ENCODE measurements at places on chromosomes 3 and 15.

DNA sequence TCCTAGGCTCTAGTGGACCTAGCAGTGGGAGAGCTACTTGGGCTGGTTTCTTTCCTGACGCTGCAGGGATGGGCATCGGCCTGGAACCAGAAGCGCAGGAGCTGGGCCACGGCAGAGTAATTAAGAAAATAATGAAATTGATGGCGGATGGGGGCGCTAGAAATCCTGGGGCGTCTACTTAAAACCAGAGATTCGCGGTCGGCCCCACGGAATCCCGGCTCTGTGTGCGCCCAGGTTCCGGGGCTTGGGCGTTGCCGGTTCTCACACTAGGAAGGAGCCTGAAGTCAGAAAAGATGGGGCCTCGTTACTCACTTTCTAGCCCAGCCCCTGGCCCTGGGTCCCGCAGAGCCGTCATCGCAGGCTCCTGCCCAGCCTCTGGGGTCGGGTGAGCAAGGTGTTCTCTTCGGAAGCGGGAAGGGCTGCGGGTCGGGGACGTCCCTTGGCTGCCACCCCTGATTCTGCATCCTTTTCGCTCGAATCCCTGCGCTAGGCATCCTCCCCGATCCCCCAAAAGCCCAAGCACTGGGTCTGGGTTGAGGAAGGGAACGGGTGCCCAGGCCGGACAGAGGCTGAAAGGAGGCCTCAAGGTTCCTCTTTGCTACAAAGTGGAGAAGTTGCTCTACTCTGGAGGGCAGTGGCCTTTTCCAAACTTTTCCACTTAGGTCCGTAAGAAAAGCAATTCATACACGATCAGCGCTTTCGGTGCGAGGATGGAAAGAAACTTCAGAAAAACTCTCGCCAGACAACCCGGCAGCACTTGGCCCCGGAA, 6.1 kb downstream of the SOX14 start:
- no peak for DNase-seq

DNA sequence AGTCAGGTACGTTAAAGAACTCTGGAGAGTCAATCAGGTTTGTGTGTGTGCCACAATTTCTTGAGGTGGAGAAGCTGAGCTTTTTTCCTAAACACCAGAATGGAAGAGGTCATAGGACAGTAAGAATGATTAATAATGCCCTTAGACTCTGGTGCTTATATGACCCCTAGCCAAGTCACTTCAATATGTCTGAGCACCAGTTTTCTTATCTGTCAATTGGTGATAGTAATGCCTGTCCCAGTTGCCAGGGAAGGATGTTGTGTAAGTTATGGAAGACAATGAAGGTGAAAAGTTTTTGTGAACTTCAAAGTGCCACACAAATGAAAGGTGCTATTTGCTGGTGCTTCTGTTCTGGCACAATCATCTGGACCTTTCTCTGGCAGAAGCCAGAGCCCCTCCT, 22.2 kb upstream of the DLG1 start:
- DNase-seq, result no peak

GRCh38 chr3:129708328-129708861, 101.9 kb upstream of the PLXND1 start:
- no peak for DNase-seq

DNA sequence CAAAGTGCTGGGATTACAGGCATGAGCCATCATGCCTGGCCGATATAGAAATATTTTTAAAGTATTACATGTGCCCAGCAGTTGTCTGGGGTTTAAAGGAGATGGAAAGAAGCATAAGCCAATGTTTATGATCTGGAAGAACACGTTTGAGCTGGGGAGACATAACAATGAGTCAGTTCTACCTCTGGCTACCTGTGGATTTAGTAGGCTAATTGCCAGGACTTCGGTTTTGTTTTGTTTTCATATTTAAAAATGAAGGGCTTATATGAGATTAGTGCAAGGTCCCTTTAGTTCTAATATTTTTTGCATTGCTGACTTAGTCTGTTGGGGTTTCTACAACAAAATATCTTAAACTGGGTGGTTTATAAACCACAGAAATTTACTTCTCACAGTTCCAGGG, 22.9 kb upstream of the TNFSF10 start:
- DNase-seq, result no peak

DNA sequence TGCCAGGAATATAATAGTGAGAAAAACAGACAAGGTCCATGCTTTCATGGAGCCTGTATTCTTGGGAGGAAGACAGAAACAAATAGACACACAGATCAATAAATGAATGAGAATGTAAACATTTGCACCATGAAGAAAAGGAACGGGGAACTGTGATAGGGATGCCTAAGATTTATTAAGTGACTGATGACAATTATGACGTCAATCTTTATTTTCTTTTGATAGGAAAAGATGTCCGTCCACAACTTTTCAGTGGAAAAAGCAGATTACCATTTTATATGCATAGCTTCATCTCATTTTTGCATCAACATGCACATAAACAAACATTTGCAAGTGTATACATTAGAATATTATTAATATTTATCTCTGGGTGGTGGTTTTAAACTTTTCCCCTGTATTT, 27.9 kb upstream of the WNT5A start:
- no peak for DNase-seq

DNA sequence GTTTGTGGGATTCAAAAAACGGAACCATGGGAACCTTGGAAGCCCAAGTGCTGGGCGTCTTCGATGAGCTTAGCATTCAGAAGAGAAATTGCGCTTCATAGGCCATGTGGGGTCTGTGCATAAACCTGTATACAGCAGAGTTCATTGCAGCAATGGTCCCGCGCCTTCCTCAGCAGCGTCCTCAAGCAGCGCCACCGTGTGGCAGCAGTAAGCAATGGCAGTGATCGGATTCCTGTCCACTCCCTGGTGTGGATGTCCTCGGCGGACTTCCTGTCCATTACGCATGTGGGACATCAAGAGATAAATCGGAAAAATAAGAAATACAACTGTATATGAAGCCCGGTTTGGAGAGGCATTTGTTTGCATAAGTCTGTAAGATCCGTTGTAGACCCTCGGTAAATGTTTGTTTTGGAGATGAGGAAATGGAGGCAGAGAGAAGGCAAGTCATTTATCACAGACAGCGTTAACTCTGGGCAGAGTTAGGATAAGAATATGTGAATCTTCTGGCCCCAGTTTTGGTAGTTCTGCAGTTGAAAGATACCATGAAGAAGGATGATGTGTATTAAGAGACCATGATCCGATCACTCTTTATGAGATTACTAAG, 57.7 kb downstream of the CNTN4 start:
- DNase-seq, result no peak

GRCh38 chr15:79523266-79523665, 91.1 kb downstream of the MINAR1 start:
- no peak for DNase-seq

DNA sequence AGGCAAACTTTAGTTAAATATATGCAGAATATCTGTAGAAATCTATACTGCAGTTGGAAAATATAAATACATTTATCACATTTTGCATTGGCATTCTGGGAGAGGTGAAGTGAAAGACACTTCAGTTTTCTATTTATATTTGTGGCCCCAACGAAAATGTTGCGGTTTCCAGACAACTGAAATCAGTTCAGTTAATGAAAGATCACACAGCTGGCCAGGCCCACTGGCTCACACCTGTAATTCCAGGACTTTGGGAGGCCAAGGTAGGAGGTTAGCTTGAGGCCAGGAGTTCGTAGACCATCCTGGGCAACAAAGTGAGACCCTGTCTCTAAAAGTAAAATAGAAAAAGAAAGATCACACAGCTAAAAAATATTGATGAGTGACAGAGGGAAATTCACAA, 11.9 kb upstream of the CLASP2 start:
- DNase-seq, result no peak

DNA sequence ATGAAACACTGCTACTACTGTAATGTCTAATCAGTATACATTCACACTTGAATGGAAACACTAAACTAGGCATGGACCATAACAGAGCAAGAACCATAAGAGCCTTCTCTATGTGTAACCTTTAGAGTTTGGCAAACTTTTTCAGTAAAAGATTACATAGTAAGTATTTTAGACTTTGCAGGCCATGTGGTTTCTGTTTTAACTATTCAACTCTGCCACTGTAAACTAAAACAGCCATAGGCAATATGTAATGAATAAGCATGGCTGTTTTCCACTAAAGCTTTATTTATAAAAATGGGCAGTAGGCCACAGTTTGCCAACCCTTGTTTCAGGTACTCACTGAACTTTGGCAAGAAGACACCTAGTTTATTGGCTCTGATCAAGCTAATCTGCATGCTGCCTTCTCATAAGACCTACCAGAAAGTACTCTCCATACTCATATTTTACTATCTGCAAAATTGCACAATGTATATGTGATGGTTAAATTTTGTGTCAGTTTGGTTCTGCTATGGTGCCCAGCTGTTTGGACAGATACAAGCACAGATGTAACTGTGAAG, 46.0 kb downstream of the UACA start:
- no peak for DNase-seq

DNA sequence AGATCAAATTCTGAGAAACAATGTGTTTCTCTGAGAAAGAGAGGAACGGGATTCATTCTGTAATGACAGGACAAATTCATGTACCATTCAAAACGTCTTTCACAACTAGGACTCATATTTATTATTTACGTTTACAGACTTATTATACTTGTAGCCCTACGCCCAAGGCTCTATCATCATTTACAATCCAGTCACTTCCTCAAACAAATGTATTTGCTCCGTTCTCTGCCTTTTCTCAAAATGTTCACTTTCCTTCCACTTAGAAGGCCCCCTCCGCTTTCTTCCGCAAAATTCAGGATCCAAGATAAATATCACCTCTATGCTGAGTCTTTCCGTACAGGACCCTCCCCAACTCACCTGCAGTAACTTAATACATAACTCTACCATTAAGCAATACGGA, 745 bp downstream of the RSL24D1 start:
- no peak for DNase-seq

DNA sequence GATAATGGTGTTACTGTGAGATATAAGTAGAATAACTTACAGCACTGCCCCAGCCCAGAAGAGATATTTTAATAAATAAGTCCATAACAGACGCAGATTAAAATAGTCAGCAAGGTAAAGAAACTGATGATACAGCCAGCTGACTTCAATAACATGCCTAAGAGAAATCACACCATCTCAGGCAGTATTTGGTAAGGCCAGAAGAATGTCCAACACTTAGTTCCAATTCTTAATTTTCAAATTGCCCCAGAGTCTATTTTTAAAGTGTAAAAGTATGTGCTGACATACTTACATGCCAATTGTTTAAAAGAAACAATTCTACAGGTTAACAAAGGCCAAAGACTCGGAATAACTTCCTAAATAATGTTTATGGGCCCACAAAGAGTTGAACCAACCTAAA, 1.6 kb downstream of the GNB4 start:
- DNase-seq, result no peak

DNA sequence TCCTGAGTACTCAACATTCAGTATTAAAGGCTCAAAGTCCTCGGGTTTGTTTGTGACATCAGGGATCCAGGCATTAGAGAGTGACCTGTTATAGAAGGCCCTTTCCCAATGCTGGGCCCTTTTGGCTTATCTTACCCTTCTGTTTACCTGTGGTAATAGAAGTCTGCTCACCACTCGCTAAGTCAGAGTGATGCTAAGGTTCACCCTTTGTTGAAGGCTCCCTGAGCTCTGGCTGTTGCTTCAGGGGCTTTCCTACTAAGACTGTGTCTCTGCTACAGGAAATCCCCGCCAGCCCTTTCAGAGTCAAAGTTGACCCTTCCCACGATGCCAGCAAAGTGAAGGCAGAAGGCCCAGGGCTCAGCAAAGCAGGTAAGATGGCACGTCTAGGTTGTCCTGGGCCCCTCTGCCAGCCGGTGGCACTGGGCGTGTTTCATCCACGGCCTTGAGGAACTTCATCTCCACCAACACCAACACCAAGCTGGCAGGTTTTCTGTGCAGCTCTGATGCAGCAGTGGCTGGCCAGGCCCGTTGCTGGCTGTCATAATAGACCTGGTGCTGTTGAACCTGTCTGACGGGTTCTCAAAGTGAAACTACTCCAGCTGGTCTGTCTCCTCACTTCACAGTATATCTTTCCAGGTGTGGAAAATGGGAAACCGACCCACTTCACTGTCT, 99.1 kb downstream of the DNASE1L3 start:
- DNase-seq, result no peak

- DNase-seq, result no peak
Observed at GRCh38 chr3:42164656-42165055, 73.5 kb downstream of the TRAK1 start.

DNA sequence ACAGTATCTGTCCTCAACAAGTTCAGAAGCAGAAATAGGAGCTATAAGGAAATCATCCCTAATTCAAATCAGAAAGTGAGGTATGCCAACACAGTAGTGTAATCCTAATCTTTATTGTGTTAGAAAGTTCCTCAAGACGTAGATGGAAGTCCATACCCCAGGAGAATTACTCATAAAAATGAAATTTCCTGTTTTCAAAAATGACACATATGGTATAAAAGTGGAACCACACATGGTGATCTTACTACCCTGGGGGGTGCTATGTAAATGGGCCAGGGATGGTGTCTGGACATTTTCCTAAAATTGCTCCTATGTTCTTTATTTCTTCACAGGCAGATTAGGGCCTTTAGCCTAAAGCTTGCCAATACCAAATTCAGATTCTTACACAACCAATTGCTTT, 204.1 kb downstream of the ARRDC4 start:
- DNase-seq, result no peak

DNA sequence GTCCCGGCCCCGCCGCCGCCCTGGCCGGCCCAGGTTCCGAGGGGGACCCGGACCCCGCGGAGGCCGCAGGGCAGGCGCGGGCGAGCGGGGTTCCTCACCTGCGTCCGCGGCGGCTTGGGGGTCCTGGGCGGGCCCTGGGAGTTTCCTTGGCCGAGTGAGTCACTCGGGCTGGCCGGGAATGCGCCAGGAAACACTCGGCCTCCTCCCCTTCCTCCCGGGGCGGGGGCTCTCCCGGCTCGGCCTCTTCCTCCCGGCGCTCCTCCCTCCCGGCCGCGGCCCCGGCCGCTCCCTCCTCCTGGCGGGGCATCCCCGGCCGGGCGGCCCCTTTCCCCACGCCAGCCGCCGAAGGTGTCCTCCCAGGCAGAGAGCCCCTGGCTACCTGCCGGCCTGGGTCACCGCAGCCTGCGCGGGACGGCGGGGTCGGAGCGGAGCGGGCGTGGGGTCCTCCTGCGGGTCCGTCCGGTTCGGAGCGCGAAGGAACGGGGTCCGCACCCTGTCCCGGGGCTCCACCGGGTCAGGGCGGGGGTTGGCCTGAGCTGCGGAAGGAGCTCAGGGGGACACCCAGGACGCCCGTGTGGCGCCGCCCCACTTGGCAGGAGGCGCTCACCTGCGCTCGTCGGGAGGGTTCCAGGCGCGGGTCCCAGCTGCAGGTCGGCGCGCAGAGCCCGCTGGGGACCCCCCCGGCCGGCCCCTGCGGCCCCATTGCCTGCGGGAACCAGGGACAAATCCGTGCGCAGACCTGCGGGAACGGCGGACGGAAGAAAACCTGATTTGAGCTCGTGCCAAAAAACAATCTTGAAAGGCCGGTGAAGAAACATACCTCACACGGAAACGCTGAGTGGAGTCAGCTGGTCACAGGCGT, at the start of gene CYFIP1:
TSS of gene CYFIP1 (minus strand) at position 180 of the 862 bp plus-strand sequence. CDS start 33,083 bp downstream, outside the sequence.
- no peak for DNase-seq

GRCh38 chr3:49484471-49484870, 14.4 kb downstream of the DAG1 start:
- DNase-seq, result no peak

DNA sequence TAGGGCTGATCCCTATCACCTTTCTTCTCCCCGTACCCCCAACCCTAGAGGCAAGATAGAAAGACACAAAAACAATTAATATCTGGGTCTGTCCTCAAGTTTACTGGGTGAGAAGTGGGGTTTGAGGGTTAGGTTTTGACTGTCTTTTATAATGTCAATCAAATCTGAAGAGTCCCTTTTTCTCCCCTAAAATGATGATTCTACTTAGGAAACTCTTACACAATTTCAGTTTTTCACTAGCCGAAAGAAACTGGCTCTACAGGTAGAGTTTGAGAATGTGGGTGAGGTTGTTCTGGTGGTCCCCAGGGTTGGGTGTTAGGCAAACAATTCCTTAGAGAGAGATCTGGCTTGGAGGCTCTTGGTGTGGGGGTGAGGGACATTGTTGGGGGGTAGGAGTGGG, 189.9 kb downstream of the TCF12 start:
- no peak for DNase-seq
